Activated naive CD8-positive, alpha-beta T cell treated with anti-CD3 and anti-CD28 coated beads for 36 hours (primary cell): ENCODE measurements at places on chromosomes 6 and 20. TPM values are rescaled to one million over a fixed set of nuclear protein-coding genes. Genes with fewer than 3 reads are reported as not detected.

- H3K27me3 ChIP-seq: no peaks in the 10 kb centered on the region
- no peak for DNase-seq
- no peaks in the 10 kb centered on the region for H3K36me3 ChIP-seq
- no peak overlapping the region for H3K4me3 ChIP-seq
- no peaks in the 10 kb centered on the region for H3K4me1 ChIP-seq
These were observed 68.6 kb downstream of the EPHA7 start for GRCh38 chr6:93350774-93351173.

- no peaks in the 10 kb centered on the region for H3K27me3 ChIP-seq
- peaks cover 50% of the 10 kb centered on the region for H3K36me3 ChIP-seq
- no peak for DNase-seq
- H3K4me1 ChIP-seq: peaks cover 6% of the 10 kb centered on the region
These were observed 341.2 kb downstream of the CDKAL1 start for GRCh38 chr6:20875369-20875963.

DNA sequence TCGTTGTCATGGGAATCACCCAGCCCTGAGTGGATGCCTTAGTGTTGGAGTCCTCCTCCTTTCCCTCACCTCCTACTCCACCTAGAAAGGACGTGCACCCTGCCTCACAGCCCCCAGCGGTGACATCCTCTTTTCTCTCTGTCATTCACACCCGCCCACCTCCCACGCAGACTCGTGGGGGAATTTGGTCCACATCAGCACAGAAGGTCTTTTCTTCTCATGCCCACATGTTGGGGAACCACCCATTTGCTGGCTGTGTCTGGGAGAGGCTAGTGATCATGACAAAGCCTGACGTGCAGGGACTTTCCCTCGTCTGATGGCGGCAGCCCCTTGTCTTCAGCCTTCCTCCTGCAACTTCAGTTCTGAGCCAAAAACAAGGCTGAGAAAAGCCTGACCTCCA is 96.0 kb upstream of the CNKSR3 start:
- H3K4me1 ChIP-seq: peaks cover 50% of the 10 kb centered on the region
- no peaks in the 10 kb centered on the region for H3K36me3 ChIP-seq

DNA sequence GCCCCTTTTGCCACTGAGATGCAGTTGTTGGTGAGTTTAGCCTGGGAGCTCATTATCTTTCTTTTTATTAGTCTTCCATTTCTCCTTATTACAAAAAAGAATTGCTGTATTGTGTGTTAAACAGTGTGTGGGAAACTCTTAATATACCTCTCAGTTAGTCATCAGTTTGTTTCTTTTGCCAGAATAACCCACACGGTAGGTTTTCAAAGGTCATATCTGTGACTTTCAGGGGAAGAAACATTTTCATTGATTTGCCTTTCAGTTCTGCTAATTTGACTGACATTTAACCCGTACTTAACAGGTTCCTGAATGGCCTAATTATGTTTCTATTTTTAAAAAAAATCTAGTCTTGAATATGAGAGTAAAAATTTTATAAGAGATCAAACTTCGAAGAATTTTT is 145.3 kb downstream of the KHDC1L start:
- H3K36me3 ChIP-seq: no peaks in the 10 kb centered on the region
- peaks cover 6% of the 10 kb centered on the region for H3K4me1 ChIP-seq
- no peaks in the 10 kb centered on the region for H3K27me3 ChIP-seq
- DNase-seq: no peak
- no peak overlapping the region for H3K4me3 ChIP-seq

DNA sequence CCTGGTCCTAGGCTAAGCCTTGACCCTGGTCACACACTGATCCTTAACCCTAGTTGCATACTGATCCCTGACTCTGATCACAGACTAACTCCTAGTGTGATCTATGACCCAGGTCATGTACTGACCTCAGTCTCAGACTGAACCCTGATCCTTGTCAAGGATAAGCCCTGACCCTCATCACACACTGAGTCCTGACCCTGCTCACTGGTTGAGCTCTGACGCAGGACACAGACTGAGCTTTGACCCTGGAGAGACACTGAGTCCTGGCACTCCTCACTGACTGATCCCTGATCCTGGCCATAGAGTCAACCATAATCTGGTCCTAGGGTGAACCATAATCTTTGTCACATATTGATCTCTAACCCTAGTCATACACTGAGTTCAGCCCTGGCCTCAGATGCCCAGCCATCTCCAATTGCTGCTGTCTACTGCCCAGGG is 37.9 kb downstream of the KCNB1 start:
- no peak overlapping the region for H3K27ac ChIP-seq
- no peaks in the 10 kb centered on the region for H3K4me1 ChIP-seq
- peaks cover 18% of the 10 kb centered on the region for H3K27me3 ChIP-seq
- H3K4me3 ChIP-seq: no peak overlapping the region
- H3K36me3 ChIP-seq: no peaks in the 10 kb centered on the region

The COL9A1 gene
- total RNA-seq: not detected

The TOP1 gene
- 99.6 TPM for total RNA-seq
